ENCODE measurements at places on chromosomes 13 and 19.

DNA sequence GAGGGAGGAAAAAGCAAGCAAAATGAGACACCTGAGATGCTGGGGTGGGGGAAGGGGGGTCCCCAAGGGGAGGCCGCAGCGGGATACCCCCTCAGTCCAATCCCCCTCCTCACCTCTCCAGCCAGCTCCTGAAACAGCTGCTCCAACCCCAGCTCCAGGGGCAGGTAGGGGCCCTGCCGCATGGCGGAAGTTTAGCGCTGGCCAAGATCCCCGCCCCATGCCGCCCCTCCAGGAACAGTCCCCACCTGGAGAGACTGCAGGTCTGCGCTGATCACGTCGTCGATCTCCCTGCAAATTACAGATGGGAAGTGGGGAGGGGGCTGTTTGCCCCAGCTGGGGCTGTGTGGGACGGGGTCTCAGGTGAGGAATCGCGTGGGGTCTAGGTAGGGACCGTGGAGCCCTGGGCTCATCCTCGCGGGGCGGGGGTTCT, 9.0 kb downstream of the CAPN12 start:
- no peak for DNase-seq

DNA sequence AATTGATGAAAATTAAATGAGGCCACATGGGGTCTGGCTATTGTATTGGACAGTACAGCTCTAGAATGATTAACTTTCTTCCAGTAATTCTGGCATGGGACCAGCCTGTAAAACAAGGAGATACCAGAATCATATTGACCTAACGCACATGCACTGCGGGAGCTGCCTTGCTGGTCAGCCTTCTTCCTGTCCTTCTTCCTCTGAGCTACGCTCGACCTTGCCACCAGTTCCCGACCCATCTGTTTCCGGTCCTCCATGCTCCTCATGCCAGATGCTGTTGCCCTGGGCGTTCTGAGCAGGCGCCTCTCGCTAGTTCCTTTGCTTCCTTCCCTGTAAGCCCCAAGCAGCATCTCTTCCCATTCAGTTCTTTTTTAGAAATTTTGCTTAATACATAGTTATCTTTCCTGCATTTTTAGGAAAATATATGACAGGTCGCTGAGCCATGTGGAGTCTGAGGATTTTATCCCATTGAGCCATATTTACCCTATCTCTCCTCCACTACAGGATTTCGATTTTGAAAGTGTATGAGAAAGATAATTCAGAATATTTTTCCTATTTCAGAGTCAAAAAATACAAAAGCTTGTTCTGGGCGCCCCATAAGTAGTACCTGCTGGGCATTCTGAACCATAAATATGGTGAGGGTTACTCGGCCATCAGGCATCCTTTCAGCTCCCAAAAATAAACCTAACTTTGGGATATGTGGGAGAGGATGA, 38.6 kb downstream of the TNFRSF19 start:
- DNase-seq = no peak

- DNase-seq = no peak
These were observed 2.0 kb downstream of the ITPKC start for GRCh38 chr19:40718774-40719391.

GRCh38 chr13:53254500-53254899, 225.9 kb downstream of the OLFM4 start:
- DNase-seq = no peak

DNA sequence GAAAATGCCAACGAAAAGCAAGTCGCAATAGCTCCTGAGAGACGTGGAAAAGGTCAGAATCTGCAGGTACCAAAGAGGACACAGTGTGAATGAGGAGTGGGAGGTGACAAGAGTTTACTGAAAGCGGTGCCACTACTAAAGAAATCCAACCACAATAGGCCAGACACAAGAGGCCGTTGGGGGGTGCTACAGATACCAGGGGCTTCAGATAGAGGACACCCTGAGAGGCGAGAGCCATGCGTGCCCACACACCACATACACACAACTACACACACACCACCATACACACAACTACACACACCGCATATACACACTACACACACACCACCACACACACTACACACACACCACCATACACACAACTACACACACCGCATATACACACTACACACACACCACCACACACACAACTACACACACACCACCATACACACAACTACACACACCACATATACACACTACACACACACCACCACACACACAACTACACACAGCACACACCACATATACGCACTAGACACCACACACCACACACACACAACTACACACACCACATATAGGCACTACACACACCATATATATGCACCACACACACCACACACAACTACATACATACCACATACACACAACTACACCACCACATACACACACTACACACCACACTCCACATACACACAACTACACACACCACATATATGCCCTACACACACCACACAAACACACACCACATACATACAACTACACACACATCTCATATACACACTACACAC, 28.5 kb downstream of the CRYL1 start:
- DNase-seq = no peak

DNA sequence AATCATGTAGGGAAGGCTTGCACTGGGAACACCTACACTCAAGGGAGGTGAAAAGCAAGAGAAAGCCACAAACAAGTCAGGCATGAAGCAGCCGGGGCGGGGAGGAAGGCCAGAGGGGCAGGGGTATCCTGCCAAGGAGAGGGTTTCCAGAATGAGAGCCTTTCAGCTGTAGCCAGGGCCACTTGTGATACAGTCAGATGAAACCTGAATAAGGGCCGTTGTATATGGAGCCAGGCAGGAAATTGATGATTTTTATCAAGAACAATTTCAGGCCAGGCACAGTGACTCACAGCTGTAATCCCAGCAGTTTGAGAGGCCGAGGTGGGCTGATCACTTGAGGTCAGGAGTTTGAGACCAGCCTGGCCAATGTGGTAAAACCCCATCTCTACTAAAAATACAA, 4.4 kb downstream of the TRPM4 start:
- no peak for DNase-seq

Measured in GDM1 (cell line).